HFFc6 (cell line): ENCODE measurements at places on chromosomes 11 and 22. TPM values are rescaled to one million over a fixed set of nuclear protein-coding genes. Genes with fewer than 3 reads are reported as not detected.

- H3K27me3 ChIP-seq: peaks cover 5% of the 10 kb centered on the region; the same call in 1 of the 2 replicates
- H3K27ac ChIP-seq: no peak overlapping the region
- H3K4me1 ChIP-seq: peaks cover 35% of the 10 kb centered on the region
- peaks cover 42% of the 10 kb centered on the region for H3K36me3 ChIP-seq
- DNase-seq: no peak
- no peak overlapping the region for H3K4me3 ChIP-seq
Observed at GRCh38 chr11:36405585-36406367, 104.3 kb downstream of the TRAF6 start.

DNA sequence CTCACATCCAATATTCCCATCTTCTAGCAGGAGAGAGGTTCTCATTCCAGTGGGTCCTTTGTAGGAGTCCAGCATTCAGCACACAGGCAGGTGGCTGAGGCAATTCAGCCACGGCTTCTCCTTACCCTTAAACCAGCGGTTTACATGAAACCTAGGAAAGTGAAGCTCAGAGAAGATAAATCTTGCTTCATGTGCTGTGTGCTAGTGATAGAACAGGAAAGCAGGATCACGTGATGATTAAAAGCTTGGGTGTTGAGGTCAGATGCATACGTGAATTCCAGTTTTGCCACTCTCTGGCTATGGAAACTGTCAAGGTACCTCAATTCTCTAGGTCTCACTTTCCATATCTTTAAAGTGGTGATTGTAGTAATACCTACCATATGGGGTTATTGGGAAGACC is 331.6 kb downstream of the INSC start:
- H3K36me3 ChIP-seq: no peaks in the 10 kb centered on the region
- no peaks in the 10 kb centered on the region for H3K4me1 ChIP-seq
- H3K4me3 ChIP-seq: no peak overlapping the region
- H3K27me3 ChIP-seq: no peaks in the 10 kb centered on the region; the same call in 1 of the 2 replicates
- no peak for DNase-seq

DNA sequence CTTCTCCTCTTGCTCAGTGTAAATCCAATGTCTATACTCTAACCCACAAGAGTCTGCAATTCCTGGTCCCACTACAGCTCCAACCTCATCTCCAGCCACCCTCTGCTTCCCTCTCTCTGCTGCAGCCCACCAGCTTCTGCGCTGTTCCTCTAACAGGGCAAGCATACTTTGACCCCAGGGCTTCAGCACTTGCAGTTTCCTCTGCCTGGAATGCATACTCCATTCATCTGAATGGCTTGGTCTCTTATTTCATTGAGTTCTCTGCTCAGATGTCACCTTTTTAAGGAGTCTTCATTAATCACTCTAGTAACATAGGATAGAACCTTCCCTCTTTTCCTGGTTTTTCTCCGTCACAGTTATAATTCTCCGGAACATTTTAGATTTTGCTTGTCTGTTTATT is 141.6 kb downstream of the BUD13 start:
- H3K4me3 ChIP-seq: no peak overlapping the region
- peaks cover 3% of the 10 kb centered on the region; the same call in 1 of the 2 replicates for H3K27me3 ChIP-seq
- H3K27ac ChIP-seq: no peak overlapping the region
- H3K36me3 ChIP-seq: no peaks in the 10 kb centered on the region
- H3K4me1 ChIP-seq: no peaks in the 10 kb centered on the region

DNA sequence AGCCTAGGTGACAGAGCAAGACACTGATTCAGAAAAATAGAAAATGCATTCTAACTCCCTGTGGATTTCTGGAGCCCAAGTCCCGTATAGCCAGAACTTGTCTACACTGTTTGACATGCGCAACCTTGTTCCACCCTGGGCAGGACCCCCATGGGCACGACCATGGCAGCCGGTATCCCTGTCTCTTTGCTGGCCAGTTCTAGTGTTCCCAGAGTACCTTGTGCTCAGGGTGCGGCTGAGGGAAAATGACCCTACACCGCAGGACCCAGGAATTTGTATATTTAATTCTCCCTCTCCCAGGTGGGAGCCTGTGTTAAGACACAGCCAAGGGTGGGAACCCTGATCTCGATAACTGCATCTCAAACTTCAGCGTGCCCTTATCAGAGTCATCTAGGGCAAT is 36.7 kb upstream of the RIC3 start:
- peaks cover 17% of the 10 kb centered on the region for H3K27me3 ChIP-seq
- H3K4me3 ChIP-seq: no peak overlapping the region; the same call in 1 of the 2 replicates
- H3K4me1 ChIP-seq: peaks cover 11% of the 10 kb centered on the region; the same call in 1 of the 2 replicates
- no peak overlapping the region for H3K27ac ChIP-seq
- no peak for DNase-seq

DNA sequence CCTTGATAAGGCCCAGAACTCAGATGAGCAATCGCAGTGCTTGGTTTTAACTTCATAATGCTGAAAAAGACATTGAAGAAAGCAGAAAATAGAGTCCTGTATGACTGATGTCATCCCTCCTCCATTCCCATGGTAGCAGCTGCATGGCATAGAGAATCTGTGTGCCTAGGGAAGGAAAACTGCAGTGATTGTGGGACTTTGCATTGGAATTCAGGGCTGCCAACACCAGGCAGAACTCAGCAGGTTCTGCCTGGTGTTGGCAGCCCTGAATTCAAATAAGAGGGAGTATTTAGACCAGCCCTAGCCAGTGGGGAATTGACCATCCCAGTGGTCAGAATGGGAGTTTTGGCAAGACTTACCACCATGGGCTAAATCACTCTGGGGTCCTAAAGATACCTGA is 1016.0 kb downstream of the FAM181B start:
- H3K27ac ChIP-seq: no peak overlapping the region
- DNase-seq: no peak
- H3K36me3 ChIP-seq: no peaks in the 10 kb centered on the region
- H3K4me1 ChIP-seq: no peaks in the 10 kb centered on the region

DNA sequence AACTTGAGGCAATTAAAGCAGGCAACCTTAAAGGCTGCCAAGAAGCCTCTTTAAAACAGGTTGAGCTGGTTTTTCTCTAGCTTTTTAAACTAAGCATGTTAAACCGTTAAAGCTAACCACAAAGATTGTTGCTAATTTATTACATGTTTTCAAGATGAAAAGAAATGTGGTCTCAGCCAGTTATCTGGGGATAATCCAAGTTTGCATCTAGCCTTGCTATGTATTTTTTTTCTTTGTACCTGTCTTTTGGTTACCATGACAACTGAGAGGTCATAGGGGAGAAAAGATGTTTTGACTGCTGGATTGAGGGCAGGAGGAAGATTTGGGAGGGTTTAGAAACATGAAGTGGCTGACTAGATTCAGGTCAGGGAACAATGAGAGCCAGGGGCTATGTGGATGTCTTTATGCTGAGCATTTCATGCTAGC is 19.2 kb upstream of the PGM2L1 start:
- peaks cover 4% of the 10 kb centered on the region for H3K27me3 ChIP-seq
- no peak overlapping the region for H3K27ac ChIP-seq
- no peak overlapping the region for H3K4me3 ChIP-seq
- H3K36me3 ChIP-seq: no peaks in the 10 kb centered on the region

ANGPTL5 gene
- not detected in 3 replicates for total RNA-seq
